ENCODE measurements at places on chromosomes 16 and 17. TPM values are rescaled to one million over a fixed set of nuclear protein-coding genes. Genes with fewer than 3 reads are reported as not detected.
A peak's percentile ranks its signal among the peaks of the same experiment; 100 is the strongest.

- H3K4me1 ChIP-seq = peaks cover 24% of the 10 kb centered on the region
- H3K4me3 ChIP-seq = no peak overlapping the region
- DNase-seq = no peak
- peaks cover 2% of the 10 kb centered on the region for H3K27me3 ChIP-seq
- peaks cover 12% of the 10 kb centered on the region for H3K36me3 ChIP-seq
Observed at GRCh38 chr17:74838274-74838673, 21.4 kb downstream of the GRIN2C start.

- peaks cover 10% of the 10 kb centered on the region for H3K36me3 ChIP-seq
- peaks cover 46% of the 10 kb centered on the region for H3K4me1 ChIP-seq
- peaks cover 3% of the 10 kb centered on the region for H3K27me3 ChIP-seq
Observed at GRCh38 chr16:81497690-81498089, 53.1 kb downstream of the CMIP start.

- no peak overlapping the region for H3K4me3 ChIP-seq
- no peak for DNase-seq
- peaks cover 12% of the 10 kb centered on the region for H3K27me3 ChIP-seq
- no peaks in the 10 kb centered on the region for H3K36me3 ChIP-seq
- H3K4me1 ChIP-seq = peaks cover 7% of the 10 kb centered on the region
Observed at GRCh38 chr17:40622509-40622928, 25.1 kb downstream of the SMARCE1 start.

P3H4 gene
- total RNA-seq = 51.0 TPM

- H3K27ac ChIP-seq = no peak overlapping the region
- H3K36me3 ChIP-seq = no peaks in the 10 kb centered on the region
- DNase-seq = no peak
- H3K4me1 ChIP-seq = peaks cover 23% of the 10 kb centered on the region
Observed at GRCh38 chr17:34241062-34241461, 14.0 kb upstream of the CCL2 start.

ZG16 gene
- total RNA-seq = not detected

DNA sequence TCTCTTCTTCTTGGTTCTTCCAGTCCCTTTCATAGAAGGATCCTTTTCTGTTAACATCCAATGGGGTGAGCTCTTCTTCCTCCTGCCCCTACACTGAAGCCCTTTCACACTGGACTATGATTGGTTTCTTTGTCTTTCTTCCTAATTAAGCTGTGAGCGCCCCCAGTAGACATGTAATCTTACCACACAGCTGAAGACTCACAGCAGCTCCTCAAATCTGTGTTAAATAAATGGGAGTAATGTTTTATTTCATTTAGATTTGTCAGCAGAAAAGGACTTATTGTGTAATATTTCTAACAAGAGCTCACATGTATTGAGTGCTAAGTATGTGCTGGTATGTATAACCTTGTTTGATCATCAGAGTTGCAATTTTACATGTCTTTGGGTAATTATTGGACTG is 55.7 kb downstream of the TOX3 start:
- no peak overlapping the region for H3K27ac ChIP-seq
- DNase-seq = no peak
- no peaks in the 10 kb centered on the region for H3K4me1 ChIP-seq
- no peaks in the 10 kb centered on the region for H3K36me3 ChIP-seq

DNA sequence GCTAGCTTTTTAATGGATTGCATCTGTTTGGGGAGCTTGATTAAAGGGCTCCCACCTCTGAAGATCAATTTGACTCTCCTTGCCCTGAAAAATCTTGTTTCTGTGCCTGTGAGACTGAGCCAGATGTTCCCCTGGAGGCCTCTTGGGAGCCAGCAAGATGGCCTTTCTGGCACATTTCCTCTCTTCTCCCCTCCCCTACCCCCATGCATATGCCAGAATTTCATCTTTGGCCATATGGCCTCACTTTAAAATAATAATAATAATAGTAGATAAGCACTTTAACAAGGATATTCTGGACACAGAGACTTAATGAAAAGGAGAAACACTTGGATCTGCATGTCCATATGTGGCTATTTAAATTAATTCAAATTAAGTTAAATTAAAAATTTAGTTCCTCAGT is 144.1 kb upstream of the CES5A start:
- H3K4me1 ChIP-seq = no peaks in the 10 kb centered on the region
- peaks cover 2% of the 10 kb centered on the region for H3K27me3 ChIP-seq
- DNase-seq = no peak
- no peak overlapping the region for H3K27ac ChIP-seq
- H3K4me3 ChIP-seq = no peak overlapping the region
- H3K36me3 ChIP-seq = no peaks in the 10 kb centered on the region

DNA sequence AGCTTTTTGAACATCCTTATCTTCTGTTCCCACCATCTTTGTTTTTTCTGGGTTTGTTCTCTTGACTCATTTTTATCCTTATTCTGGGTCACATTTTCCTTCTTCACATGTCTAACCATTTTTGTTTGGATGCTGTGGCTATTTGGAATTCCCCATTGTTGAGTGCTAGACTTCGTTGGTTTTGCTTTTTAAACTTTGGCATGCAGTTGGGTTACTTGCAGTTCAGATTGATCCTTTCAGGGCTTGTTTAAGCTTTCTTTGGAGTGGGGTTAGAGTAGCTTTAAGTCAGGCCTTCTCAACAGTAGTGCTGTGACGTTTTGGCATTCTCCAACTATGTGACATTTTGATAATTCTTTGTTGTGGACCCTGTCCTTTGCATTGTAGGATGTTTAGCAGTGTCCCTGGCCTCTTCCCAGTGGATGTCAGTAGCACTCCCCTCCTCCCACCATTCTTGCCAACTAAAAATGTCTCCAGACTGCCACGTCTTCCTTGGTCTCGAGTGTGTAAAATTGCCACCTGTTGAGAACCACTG is 21.1 kb downstream of the PRMT7 start:
- peaks cover 15% of the 10 kb centered on the region for H3K36me3 ChIP-seq
- peak overlapping the region; percentile 51 for H3K4me3 ChIP-seq
- H3K4me1 ChIP-seq = peaks cover 56% of the 10 kb centered on the region
- peak; percentile 66 for DNase-seq
- peak overlapping the region; percentile 85 for H3K27ac ChIP-seq
- no peaks in the 10 kb centered on the region for H3K27me3 ChIP-seq

- peaks cover 40% of the 10 kb centered on the region for H3K27me3 ChIP-seq
- DNase-seq = no peak
- no peak overlapping the region for H3K27ac ChIP-seq
- H3K4me1 ChIP-seq = no peaks in the 10 kb centered on the region
- H3K36me3 ChIP-seq = no peaks in the 10 kb centered on the region
Observed at GRCh38 chr17:67004181-67004580, 39.7 kb downstream of the CACNG4 start.

GRCh38 chr17:55172612-55173011 is 92.1 kb upstream of the HLF start:
- no peaks in the 10 kb centered on the region for H3K27me3 ChIP-seq

GRB7 gene
- 0.18 TPM for total RNA-seq

DNA sequence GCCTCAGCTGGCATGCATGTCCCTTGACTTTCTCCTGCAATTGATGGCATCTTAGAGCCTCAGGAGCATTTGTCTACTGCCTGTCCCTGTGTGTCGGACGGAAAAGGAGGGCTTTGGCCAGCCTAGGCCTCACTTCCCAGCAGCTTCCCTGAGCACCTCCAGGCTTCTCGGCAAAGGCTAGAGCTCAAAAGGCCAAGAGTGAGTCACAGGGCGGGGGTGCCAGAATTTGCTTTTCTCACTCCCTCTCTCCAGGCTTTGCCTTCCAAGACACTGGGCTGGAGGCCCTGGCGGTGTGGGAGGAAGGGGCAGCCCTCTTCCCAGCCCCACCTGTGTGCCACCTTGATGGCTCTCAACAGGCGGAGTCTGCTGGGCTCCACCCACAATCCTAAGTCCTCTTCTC is 107.3 kb upstream of the MAF start:
- no peaks in the 10 kb centered on the region for H3K4me1 ChIP-seq
- H3K27me3 ChIP-seq = no peaks in the 10 kb centered on the region
- H3K4me3 ChIP-seq = no peak overlapping the region
- DNase-seq = no peak

DNA sequence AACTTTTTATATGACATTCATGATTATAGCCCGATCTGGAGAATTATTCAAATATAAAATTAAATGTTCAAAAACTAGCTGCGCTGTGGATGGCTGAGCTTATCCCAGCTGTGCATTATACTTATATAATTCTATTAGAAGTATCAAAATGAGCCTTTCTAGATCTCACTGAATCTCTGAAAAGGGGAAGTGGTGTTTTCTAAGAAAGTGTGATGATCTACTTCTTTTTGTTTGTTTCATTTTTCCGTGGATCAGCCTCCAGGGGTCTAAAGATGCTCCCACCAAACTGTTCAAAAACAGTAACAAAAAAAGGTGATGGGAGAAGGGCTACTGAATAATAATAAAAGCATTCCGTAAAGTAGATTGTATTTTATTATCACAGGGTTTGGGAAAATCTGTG is 411.3 kb upstream of the PSMD7 start:
- no peaks in the 10 kb centered on the region for H3K4me1 ChIP-seq
- H3K27me3 ChIP-seq = peaks cover 16% of the 10 kb centered on the region
- no peak for DNase-seq
- no peak overlapping the region for H3K27ac ChIP-seq

CCL13 gene
- not detected for total RNA-seq

PLLP gene
- total RNA-seq = not detected

- H3K36me3 ChIP-seq = peaks cover 44% of the 10 kb centered on the region
- H3K4me1 ChIP-seq = peaks cover 60% of the 10 kb centered on the region
- peak overlapping the region; percentile 100 for H3K4me3 ChIP-seq
- H3K27me3 ChIP-seq = peaks cover 6% of the 10 kb centered on the region
Observed at GRCh38 chr17:44558334-44558709, 1.0 kb downstream of the FZD2 start.

- no peaks in the 10 kb centered on the region for H3K27me3 ChIP-seq
- H3K4me3 ChIP-seq = no peak overlapping the region
- no peak overlapping the region for H3K27ac ChIP-seq
Observed at GRCh38 chr16:35714665-35715064, 2255.3 kb downstream of the TP53TG3F start.

CIAO2B gene
- total RNA-seq = 98.7 TPM

CCDC78 gene
- 3.4 TPM for total RNA-seq

- peaks cover 7% of the 10 kb centered on the region for H3K27me3 ChIP-seq
- no peaks in the 10 kb centered on the region for H3K4me1 ChIP-seq
- no peak overlapping the region for H3K27ac ChIP-seq
- no peak for DNase-seq
- no peaks in the 10 kb centered on the region for H3K36me3 ChIP-seq
Observed at GRCh38 chr17:20896153-20896649, 146.6 kb downstream of the USP22 start.
